ENCODE measurements at places on chromosomes 11 and 22.
A peak's percentile ranks its signal among the peaks of the same experiment; 100 is the strongest.

- no peak for DNase-seq
These were observed 609.0 kb upstream of the CNTN5 start for GRCh38 chr11:98411777-98412176.

DNA sequence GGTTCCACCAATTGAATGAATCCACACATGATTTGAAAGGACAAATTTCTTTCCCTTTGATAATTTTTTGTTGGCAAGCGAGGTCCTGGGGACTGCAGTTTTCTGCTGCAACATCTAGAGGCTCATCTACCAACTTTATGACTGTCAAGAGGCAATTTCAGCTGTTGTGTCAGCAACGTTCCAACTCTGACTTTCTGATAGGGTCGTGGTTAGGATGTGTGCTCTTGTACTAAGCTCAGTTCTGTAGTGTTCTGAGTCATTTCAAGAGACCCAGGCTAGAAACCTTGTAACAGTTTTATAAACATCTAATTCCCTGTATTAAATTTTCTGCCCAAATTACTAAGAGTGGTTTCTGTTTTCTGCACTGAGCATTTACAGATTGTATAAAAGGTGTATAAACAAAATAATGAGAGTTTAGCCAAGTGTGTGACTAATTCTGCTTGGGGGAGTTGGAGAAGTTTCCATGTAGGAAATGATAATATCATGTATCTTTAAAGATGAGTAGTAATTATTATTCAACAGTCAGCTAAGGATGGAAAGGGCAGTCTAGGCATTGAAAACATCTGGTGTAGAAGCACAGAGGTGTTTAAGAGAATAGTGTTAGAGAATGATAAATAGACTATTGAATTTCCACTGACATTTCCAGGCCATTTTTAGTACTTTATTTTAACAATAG is 72.2 kb downstream of the RBMXL2 start:
- DNase-seq: no peak

- no peak for DNase-seq
These were observed 93.6 kb downstream of the SYN3 start for GRCh38 chr22:32964411-32965057.

DNA sequence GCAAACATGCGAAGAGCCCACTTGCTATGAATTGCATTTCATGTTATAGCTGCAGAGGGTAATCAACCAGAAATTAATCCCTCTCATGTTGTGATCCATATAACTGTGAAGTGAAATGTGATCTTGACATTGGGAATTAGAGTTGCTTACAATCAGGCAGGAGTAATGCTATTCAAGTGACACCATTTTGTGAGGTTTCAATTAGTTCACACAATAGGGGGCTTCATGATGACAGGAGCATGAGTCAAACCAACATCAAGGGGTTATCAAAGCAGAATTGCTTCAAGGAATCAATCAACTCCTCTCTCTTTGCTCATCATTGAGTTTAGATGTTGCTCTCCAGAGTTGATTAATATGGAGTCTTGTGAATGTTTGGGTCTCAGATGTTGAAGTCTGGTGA is 1585.2 kb upstream of the TENM4 start:
- DNase-seq: no peak

DNA sequence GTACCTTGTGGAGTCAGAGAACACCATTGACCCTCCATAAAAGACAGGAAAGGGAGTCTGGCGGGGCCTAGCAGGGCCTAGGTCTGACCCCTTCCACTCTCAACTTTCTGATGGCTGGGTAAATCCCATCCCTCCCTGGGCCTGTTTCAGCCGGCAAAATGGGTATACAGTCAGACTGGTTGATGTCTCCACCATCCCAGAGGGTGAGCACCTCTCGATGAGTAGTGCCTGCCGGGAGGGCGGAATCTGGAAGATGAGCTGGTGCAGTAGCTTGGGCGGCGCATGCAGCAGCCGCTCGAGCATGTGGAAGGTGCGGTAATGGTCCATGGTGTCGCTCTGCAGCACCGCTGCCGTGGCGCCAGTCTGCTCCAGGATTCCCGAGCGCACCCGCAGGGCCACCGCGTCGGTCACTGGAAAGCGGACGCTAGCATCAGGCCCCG is 528 bp downstream of the FIBP start:
- DNase-seq: no peak

DNA sequence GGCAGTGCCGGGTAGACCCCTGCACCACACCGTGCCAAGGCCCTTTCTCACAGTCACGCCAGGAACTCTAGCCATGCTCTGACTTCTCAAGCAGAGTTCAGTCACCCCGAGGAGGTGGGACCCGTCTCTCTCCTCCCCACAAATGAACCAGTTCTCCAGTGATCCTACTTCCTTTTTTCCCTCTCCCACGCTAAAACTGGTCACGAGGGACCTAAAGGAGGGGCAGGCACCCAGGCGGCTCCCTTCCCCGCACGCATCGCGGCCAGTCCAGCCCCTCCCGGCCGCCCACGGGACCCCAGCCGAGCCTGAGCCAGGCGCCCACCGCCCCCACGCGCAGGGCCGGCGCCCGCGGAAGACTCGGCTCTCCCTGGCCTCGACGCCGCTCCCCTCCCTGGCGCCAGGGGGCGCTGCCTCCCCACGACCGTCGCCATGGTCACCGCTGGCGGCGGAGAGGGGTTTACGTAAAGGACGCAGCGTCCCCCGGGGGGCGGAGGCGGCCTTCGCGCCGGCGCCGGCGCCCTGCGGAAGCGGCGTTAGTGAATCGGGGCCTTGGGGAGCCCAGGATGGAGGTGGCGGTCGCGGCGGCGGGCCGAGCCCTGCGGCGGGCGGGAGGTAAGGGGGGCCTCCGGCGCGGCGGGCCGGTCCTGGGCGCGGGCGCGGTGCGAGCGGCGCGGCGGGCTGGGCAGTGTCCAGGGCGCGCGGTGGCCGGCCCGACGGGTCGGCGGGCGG is at the start of gene DAGLA:
Gene DAGLA (plus strand): TSS at position 499 of the 729 bp plus-strand sequence. CDS start 39,765 bp downstream, outside the sequence.
- no peak for DNase-seq

- no peak for DNase-seq
These were observed 46.1 kb downstream of the KCNC1 start for GRCh38 chr11:17780668-17781067.

DNA sequence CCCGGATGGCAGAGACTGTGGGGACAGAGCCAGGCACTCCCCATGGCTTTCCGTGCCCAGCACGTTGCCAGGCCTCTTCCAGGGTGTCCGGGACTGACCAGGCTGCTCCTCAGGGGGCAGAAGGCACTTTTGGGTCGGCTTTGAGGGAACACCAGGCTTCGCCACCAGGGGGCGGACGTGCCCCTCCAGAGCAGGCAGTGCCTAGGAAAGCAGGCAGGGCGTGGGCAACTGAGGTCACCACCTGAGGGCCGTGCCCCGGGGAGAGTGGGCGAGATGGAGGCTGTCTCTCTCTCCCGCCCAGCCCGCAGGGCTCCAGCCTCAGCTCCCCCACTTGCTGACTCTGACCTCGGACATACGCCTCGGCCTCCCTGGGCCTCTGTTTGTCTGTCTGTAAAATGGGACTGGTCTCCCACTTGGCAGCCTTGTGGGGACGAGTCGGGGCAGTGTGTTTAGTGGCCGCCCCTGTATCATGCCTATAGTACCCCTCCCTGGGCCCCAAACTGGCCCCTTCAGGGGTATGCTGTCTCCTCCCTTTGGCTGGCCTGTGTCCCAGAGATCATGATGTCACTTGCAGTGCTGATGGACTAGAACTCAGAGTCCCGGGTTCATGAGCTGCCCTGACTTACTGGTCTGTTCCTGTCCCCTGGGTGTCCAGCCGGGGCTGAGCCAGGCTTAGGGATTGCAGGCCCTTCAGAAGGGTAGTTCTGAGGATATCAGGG is 4.4 kb upstream of the PRR5 start:
- no peak for DNase-seq

GRCh38 chr11:126405906-126406305 is 50.4 kb downstream of the ST3GAL4 start:
- no peak for DNase-seq

DNA sequence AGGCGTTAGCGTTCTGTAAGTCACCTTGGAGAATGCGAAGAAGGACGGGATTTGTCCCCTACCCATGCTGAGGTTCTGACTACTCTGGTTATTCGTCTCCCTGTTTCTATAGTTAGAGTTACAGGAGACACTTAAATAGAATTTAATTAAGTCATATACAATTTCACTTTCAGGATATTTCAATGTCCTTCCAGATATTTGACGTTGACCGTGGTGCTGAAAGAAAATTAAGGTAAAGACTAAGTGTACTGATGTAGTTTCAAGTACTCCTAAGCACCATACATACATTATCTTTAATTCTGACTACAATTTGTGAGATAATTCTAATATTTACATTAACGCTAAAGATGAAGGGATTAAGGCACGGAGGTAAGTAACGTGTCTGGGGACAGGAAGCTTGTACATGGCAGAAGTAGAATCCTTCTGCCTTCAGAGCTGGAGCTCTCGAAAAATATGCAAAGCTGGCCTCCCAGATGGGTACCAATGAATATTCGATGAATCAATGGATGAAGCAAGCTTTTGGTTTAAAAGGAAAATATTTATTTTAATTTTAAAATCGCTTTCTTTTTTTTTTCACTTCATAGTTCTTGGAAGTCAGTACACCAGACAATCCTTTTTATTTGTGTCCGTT is 539 bp upstream of the SLC36A4 start:
- peak; percentile 25 for DNase-seq

- DNase-seq: no peak
These were observed 99.8 kb downstream of the AASDHPPT start for GRCh38 chr11:106177311-106177710.

Data from glomerular endothelial cell (primary cell).